Spleen (tissue), 13 donors: ENCODE measurements at places on chromosomes 3 and 15. TPM values are rescaled to one million over a fixed set of nuclear protein-coding genes. Genes with fewer than 3 reads are reported as not detected.
A peak's percentile ranks its signal among the peaks of the same experiment; 100 is the strongest.

- DNase-seq, result no peak
- H3K4me1 ChIP-seq, result no peaks in the 10 kb centered on the region
- H3K36me3 ChIP-seq, result no peaks in the 10 kb centered on the region
- H3K27ac ChIP-seq, result no peak overlapping the region
- no peaks in the 10 kb centered on the region for H3K27me3 ChIP-seq
These were observed 28.3 kb upstream of the CRYBG3 start for GRCh38 chr3:97793420-97794019.

DNA sequence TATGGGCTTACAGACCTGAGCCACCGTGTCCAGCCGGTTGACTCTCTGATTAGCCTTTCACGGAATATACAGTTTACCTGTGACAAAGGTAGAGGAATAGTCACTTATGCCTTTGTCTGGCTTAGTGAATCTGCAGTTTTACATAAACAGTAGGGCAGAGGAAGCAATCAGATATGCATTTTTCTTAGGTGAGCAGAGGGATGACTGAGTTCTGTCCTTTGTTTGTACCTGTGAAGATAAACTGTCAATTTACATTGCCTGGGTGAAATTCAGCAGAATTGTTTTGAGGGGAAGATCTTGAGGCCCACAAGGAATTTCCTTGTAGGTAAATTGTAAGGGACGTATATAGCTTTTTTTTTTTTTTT is 10.8 kb downstream of the EDEM1 start:
- no peak overlapping the region for H3K4me3 ChIP-seq
- DNase-seq, result no peak
- H3K27me3 ChIP-seq, result no peaks in the 10 kb centered on the region
- peaks cover 73% of the 10 kb centered on the region for H3K4me1 ChIP-seq
- H3K27ac ChIP-seq, result peak overlapping the region; percentile 64

- H3K4me3 ChIP-seq, result no peak overlapping the region
- no peak for DNase-seq
- no peaks in the 10 kb centered on the region for H3K4me1 ChIP-seq
- peaks cover 97% of the 10 kb centered on the region for H3K36me3 ChIP-seq
- no peaks in the 10 kb centered on the region for H3K27me3 ChIP-seq
- H3K27ac ChIP-seq, result no peak overlapping the region
These were observed 38.4 kb downstream of the UBP1 start for GRCh38 chr3:33401781-33402180.

DNA sequence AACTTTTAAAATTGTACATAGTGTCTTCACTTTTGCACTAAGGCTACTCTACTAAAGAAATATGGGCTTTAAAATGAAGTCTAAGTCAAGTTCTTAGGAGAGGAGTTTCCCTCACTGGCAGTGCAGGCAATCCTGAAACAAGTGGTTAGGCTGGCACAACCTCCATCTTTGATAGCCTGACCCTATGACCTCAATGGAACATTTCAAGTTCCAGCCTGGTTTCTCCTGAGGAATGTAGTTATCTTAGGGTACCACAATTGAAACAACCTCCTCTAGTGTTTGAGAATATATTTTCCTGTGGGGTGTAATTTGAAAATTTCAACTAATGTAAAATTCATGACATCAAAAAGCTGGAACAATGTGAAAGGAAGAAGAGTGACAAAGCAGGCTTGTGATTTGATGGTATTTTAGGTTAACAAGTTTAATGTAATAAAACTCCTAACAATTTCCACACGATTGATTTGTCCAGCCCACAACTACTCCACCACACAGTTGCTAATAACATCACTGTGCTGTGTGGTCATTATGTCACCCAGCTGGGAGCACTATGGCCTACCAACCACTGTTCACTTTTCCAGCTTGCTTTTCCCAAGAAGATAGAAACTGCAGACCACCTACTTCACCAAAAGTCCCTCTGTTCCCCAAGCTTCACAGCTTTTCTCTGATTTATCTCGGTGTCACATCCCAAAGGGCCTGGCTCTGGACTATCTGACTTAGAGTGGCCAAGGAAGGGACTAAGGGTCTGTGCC is 1.8 kb downstream of the WWTR1 start:
- peaks cover 20% of the 10 kb centered on the region for H3K4me1 ChIP-seq
- peak overlapping the region; percentile 89 for H3K27ac ChIP-seq
- no peaks in the 10 kb centered on the region for H3K27me3 ChIP-seq
- H3K4me3 ChIP-seq, result peak overlapping the region; percentile 64
- H3K36me3 ChIP-seq, result no peaks in the 10 kb centered on the region

- H3K27me3 ChIP-seq, result peaks cover 12% of the 10 kb centered on the region
- no peak overlapping the region for H3K4me3 ChIP-seq
- DNase-seq, result no peak
These were observed 4.2 kb downstream of the IL17RD start for GRCh38 chr3:57160765-57161538.

DNA sequence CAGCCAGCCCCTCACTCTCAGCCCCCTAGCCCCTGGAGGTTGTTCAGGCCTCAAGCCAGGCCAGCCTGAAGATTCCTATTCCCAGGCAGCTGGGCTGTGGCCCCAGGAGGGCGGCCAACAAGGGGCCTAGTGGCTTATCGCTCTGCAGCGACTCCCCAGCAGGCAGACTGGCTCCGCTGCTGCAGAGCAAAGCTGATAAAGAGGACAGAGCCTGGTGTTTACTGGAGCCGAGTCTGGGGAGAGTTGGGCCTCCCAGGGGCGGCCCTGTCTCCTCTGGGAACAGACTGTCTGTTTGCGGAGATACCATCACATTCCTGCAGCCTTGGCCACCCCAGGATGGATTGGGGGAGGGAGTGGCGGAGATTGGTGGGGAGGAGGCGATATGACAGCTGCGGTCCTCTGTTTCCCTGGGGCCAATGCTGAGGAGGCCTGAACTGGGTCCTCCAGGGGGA is 22.4 kb upstream of the SMAD6 start:
- H3K4me3 ChIP-seq, result no peak overlapping the region
- H3K4me1 ChIP-seq, result peaks cover 3% of the 10 kb centered on the region
- H3K36me3 ChIP-seq, result no peaks in the 10 kb centered on the region
- H3K27ac ChIP-seq, result no peak overlapping the region
- no peak for DNase-seq
- no peaks in the 10 kb centered on the region for H3K27me3 ChIP-seq

DNA sequence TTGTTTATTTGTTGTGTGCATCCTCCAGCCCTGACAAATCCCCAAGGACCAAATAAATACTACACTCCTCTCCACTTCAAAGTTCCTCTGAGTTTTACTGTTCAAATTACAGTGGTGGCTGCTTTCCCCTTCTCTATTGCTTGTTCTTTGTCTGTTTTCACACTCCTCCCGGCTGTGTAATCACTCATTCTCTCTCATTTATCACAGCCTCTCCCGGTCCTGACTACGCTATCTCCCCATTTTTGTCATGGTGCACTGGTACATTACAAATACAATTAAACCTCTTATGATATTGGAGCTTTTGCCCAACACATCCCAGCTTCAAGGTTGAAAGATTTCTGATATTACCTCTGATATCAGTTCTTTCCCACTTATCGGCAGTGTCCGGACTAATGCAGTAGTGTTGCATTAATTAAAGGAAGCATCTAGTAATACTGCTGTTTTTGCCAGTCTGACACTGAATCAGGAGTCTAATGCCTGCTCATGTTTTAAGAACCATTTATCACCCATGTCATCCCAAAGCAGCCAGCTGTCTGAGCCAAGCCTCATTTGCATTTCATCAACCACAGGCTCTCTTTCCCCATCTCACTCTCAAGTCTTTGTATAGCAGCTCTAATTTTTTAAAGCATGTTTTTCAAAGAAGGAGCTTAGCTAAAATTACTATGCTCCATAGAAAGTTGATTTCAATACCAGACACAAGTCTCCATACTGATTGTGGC is 740.5 kb downstream of the ROBO2 start:
- H3K4me3 ChIP-seq, result no peak overlapping the region
- no peak overlapping the region for H3K27ac ChIP-seq
- H3K27me3 ChIP-seq, result no peaks in the 10 kb centered on the region
- H3K4me1 ChIP-seq, result no peaks in the 10 kb centered on the region
- DNase-seq, result no peak

DNA sequence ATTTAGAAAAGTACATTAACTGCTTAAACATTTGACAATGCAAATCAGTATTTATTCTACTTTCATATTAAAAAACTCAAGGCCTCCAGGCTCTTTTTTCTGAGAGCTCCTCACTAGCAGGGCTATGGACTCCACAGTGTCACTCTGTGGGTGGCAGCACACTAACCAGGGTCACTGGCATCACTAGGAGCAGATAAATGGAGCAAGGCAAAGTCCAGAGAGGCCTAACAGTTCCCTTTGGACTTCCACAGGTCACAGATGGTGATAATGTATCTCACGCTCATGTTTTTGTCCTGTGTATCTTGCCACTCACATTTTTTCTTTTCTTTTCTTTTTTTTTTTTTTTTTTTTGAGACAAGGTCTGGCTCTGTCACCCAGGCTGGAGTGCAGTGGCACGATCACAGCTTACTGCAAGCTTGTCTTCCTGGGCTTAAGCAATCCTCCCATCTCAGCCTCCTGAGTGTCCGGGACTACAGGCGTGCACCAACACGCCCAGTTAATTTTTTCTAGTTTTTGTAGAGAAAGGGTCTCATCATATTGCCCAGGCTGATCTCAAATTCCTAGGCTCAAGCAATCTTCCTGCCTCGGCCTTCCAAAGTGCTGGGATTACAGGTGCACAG is 7.8 kb downstream of the SPG21 start:
- no peaks in the 10 kb centered on the region for H3K36me3 ChIP-seq
- peaks cover 15% of the 10 kb centered on the region for H3K4me1 ChIP-seq
- H3K27me3 ChIP-seq, result no peaks in the 10 kb centered on the region
- no peak for DNase-seq

DNA sequence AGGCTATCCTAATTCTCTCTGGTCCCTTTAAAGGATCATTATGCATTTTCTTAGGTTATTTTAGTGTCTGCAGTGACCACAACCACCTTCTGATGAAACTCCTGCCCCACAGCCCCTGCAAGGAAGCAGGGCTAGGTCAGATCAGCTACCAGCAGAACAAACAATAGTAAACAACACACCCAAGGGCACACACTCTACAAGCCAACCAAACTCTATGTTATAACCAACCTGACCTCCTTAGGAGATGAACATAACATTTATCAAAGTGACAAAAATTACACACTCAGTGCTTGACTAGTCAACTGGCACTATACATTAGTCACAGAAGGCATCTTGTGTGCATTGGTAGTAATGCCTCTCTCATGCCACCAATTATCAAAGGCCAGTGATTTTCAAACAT is 17.3 kb downstream of the DENND6A start:
- H3K36me3 ChIP-seq, result no peaks in the 10 kb centered on the region
- no peak overlapping the region for H3K27ac ChIP-seq
- H3K4me3 ChIP-seq, result no peak overlapping the region
- H3K4me1 ChIP-seq, result peaks cover 96% of the 10 kb centered on the region

- peaks cover 10% of the 10 kb centered on the region for H3K4me1 ChIP-seq
- H3K27me3 ChIP-seq, result no peaks in the 10 kb centered on the region
- no peak for DNase-seq
- H3K36me3 ChIP-seq, result no peaks in the 10 kb centered on the region
- no peak overlapping the region for H3K27ac ChIP-seq
- no peak overlapping the region for H3K4me3 ChIP-seq
These were observed 26.0 kb downstream of the MUC20 start for GRCh38 chr3:195746751-195747150.

GRCh38 chr3:146970236-146970635 is 365.1 kb upstream of the PLSCR5 start:
- no peaks in the 10 kb centered on the region for H3K4me1 ChIP-seq
- no peak overlapping the region for H3K4me3 ChIP-seq
- no peak overlapping the region for H3K27ac ChIP-seq

- H3K4me3 ChIP-seq, result no peak overlapping the region
- peaks cover 8% of the 10 kb centered on the region for H3K4me1 ChIP-seq
- no peak for DNase-seq
- no peaks in the 10 kb centered on the region for H3K27me3 ChIP-seq
These were observed 116.7 kb downstream of the STAC start for GRCh38 chr3:36496684-36497633.

Gene SMAD6
- 11.9 TPM for total RNA-seq

Gene CCDC13
- 1.1 TPM for total RNA-seq

Gene TMEM44
- 30.3 TPM for total RNA-seq

Gene SI
- not detected for total RNA-seq

Gene DBR1
- total RNA-seq, result 17.4 TPM
